Adipocyte (in vitro differentiated cells): ENCODE measurements at places on chromosomes 4 and X.

- DNase-seq, result no peak
Measured at GRCh38 chrX:73832319-73832718, 269.3 kb downstream of the CHIC1 start.

GRCh38 chr4:101972791-101973190 is 182.3 kb downstream of the BANK1 start:
- DNase-seq, result no peak

GRCh38 chrX:77786365-77786680 is 307 bp upstream of the ATRX start:
- DNase-seq, result no peak

DNA sequence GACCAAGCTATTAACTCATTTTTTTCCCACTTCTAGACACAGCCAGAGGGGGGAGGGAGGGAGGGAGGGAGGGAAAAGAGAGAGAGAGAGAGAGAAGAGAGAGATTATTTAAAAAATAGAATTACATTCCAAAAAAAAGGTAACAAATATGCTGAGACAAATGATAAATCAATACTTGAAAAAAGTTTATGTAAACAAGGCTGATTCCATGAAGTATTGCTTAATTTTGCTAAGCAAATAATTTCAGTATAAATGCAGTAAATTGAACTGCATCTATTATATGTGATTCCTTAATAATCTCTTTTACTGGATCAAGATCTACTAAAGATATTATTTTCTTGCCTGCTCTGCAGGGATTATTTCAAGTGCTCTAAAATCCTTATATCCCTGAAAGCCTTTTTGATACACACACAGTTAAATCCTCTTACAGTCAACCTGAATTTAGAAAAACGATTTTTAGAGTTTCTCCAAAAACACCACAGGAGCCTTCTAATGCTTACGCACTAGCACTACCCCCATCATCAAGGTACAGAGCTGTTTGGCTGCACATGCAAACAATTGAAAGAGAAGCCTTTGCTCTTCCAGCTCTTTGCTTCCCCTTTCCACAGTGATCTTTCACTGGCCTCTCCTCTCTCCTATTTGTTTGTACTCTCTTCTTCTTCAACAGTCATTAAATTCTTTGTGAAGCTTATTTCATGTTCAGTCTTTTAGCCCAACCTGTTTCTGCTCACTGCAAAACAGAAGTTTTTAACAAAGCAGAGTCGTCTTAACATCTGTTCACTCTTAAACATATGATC is 426.3 kb upstream of the FAM241A start:
- DNase-seq, result no peak

DNA sequence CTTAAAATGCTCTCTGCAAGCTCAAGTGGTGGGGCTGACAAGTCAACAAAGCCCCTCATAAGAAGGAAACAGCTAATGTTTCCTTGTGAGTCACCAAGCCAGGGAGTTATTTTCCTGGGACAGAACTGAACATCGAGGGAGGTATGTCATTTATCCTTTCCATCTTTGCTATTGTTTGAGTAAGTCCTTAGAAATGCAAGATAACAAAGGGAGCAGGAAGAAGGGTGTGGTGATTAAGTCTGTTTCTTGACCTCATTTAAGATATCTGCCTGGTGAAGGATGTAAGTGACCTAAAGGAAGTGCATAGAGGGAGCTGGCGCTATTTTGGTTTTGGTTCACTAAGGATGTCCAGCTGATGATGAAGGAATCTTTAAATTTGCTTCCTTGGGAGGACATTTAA is 39.9 kb downstream of the ATG4A start:
- DNase-seq, result no peak

DNA sequence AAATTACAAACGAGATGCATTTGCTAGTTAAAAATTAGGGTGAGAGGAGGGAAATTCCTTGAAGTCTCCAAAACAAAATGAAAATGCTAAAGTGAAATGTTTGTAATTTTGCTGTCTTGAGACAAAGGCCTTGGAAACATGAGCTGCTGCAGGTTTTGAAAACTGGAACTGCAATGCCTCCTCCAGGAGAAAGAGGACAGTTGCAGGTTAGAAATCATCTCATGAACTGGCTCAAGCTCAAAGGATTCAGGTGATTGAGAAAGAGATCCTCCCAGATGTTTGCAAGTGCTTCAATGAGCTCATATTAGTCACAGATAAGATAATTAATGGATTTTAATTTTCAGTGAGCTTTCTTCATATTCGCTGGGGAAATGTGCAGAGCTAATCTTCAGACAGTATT is 32.4 kb downstream of the SMPX start:
- no peak for DNase-seq

GRCh38 chr4:165612936-165613335 is 234.1 kb downstream of the CPE start:
- no peak for DNase-seq

DNA sequence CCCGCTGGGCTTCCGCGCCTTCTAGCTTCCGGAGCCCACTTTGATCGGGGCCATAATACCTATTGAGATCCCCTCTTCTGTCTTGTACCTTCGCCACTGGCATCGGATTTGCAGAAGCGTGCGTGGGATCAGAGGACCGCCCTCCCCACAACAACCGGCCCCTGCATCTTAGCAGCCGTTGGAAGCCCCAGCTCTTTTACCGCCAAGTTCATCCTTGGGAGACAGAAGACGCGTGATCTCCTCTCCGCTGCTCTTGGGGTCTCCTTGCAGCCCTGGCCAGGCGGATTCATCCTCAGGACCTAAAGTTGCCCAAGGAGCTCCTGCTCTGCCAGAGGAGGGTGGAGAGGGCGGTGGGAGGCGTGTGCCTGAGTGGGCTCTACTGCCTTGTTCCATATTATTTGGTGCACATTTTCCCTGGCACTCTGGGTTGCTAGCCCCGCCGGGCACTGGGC is 1.6 kb downstream of the SLIT2 start:
- no peak for DNase-seq

DNA sequence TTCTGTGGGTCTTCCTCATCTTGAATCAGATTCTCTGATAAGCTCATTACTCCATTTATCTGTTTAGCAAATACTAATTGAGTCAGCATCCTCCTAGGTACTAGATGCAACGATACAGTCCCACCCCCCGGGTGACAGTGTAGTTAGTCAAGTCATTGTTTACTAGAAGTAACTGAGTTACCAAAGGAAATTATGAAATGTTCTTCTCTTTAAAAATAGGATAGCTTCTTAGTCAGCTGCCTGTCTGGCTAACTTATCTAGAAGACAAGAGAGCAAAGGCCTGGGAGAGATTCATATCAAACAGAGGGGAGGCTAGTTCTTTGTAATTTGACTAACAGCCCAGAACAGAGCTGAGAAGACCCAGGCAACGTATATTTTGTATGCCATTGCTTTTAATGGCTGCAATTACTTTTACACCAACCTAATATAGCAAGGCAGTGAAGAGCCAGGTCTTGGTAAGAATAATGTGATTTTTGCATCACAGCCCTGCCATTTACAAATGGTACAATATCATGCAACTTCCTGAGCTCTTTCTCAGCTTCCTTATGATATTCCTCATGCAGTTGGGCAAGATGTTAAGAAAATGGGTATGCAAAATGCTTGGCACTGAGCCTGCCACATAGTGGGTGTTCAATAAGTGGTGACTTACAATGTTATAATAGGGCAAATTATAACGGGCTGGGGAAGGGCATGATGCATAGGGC is 149.9 kb downstream of the CHIC2 start:
- peak; percentile 78 for DNase-seq

GRCh38 chr4:25377572-25378436 is 741 bp downstream of the ANAPC4 start:
- peak; percentile 18 for DNase-seq

DNA sequence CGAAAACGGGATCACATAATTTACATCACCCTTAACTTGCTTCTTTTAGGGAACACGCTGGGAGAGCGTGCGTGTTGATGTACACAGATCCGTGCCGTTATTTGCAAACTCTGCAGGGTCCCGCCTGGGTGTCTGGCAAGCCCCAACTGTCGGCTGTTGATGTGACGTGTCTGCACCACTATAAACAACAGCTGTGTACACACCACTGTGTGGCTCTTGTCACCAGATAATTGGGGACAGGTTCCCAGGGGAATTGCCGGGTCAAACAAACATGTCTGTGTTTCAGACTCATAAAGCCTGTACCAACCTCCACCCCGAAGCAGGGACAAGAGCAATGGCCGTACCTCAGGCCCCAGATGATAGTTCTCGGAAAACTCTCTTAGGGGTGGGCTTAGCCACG is 105.0 kb upstream of the AFAP1 start:
- DNase-seq, result no peak

GRCh38 chr4:66275411-66276038 is 605.2 kb upstream of the EPHA5 start:
- DNase-seq, result peak; percentile 79

GRCh38 chr4:101019941-101020401 is 327.4 kb downstream of the PPP3CA start:
- no peak for DNase-seq
